Stimulated activated CD4-positive, alpha-beta T cell treated with anti-CD3 and anti-CD28 coated beads, TNF-alpha, amount 100 ng/mL, for 48 hours (primary cell): ENCODE measurements at places on chromosomes 1 and 21.

GRCh38 chr1:167454894-167455785, 63.2 kb downstream of the CD247 start:
- DNase-seq: peak; percentile 67

GRCh38 chr1:240194120-240194519, 102.4 kb downstream of the FMN2 start:
- DNase-seq: no peak

GRCh38 chr1:116128664-116129063, 17.5 kb downstream of the MAB21L3 start:
- peak; percentile 32 for DNase-seq

- no peak for DNase-seq
These were observed 998.6 kb upstream of the NCAM2 start for GRCh38 chr21:19999369-20000272.

DNA sequence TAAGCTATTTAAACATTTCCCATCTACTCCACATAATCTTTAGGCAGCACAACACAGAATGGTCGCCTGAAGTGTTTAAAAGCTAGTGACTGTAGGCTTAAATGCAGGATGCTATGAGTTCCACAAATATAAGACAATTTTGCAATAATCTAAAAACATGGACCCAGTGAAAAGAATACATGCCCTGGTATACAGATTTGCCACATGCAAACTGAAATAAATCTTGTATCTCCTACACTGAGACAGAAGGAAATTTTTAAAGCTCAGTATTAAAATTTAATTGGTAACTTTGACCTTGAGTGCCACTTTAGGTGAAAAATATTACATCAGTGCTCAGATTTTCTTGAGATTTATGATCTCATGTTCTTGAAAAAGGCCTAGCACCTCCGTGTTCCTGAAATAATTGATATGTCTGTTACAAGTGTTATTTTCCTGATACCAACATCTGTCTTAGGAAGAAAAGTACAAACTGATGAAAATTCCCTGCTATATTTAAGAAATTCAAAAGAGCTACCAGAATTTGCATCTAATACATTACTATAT, 285.5 kb downstream of the VAV3 start:
- no peak for DNase-seq

GRCh38 chr1:148353461-148354283, 129.4 kb downstream of the PPIAL4G start:
- no peak for DNase-seq

DNA sequence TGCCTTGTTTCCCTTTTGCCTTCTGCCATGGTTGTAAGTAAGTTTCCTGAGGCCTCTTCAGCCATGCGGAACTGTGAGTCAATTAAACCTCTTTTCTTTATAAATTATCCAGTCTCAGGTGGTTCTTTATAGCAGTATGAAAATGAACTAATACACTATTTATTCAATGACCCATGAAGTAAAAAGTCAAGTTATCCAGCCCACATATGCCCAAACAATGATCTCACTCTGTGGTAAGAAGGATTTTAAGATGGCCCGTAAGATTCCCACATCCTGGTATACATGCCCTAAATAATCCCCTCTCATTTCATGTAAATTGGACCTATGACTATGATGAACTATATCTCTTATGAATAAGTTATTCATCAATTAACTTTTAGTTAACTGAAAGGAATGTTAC, 1008.3 kb upstream of the B3GALT2 start:
- DNase-seq: no peak

DNA sequence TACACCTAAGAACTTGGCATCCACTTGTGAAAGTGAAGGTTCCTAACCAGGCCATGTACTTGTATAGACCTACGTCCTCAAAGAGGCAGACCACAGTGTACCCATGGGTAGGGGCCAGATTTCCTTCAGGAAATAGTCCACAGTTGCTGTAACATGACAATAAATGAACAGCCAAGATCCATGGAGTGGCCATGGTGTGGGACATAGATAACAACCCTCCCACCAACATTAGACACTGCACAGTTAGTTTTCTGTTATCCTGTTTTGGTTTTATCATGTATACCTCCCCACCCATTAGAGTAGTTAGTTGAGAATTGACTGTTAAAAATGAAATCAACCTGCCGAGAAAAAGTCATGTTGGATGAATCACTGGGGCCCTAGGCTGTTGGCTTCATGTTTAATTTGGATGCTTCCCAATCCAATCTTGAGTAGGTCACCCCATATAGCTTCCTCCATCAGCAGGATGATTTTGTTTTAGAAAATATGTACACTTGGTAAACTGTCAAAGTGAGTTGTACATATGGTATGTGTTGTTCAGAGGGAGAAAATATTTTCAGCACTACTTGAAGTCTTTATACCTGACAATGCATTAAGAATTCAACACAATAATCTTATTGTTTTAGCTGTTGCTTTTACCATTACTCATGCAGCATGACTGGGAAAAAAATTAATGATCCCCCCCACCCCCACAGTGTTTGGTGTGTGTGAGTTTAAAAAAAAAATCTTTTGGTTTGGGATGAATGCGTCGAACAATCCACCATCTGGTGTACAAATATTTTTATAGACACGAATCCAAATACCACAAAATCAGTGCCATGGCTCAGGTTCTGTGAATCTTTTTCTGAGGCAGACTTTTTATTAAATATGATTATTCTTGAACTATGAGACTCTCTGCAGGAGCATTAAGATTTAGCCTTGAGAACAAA, 88.3 kb upstream of the ARHGAP29 start:
- no peak for DNase-seq

DNA sequence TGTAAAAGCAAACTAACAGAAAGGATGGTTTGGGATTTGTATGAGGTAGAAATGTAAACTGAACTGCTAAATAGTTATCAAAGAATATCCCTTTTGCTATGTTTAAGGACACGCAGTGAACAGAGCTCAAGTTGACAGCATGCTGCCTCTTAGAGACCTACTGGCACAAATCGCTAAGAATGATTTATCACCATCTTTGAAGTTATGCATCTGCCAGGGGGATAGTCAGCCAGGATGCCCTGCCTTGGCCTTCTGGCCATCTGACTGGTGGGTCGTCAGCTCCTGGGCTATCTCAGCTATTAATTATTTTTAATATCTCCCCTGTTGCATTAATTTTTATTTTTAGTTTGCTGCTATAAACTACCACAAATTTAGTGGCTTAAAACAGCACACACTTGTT, 334.8 kb upstream of the KAZN start:
- no peak for DNase-seq

DNA sequence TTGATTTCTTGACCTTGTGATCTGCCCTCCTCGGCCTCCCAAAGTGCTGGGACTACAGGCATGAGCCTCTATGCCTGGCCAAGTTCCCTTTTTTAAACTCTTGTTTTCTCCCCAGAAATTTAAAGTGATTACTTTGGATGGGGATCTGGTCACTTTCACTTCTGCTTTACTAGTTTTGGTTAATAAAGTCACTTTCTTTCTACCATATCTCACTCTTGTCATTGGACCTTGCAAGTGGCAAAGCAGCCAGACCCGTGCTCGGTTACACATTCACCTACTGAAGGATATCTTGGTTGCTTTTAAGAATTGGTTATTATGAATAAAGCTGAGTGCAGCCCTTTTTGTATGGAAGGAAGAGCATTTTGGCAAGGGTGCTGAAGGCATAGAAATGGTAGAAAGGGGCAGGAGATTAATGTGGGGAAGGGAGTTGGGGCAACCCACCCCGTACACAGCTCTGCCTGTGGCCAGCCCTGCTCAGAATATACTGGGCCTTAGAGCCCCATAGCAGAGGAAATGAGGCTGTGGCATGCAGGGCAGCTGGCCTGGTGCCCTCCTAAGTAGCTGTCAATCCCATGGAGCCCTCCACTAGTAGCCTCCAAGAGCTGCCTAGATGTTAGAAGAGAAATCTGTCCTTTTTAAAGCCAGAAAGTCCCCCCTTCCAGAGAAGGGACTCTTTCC, 40.7 kb downstream of the CD2 start:
- DNase-seq: no peak

- no peak for DNase-seq
These were observed 64.9 kb upstream of the DMRTB1 start for GRCh38 chr1:53394306-53394705.

DNA sequence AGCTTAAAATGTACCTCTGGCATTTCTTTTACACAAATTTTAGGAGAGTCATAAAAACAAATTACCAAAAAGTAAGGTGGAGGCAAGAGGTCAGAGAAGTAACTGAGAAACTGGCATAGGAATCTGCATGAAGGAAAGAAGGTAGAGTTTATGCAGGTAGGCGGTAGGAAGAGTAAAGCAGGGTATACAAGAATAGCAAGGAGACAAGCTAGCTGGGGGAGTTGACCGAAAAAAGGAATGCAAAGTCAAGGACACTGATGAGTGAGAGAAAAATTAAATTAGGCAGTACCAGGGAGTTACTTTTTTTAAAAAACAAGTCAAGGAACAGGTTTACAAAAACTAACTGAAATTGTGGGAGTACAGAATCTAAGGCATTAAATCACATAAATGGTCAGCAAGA, 56.0 kb downstream of the FOXJ3 start:
- DNase-seq: no peak

DNA sequence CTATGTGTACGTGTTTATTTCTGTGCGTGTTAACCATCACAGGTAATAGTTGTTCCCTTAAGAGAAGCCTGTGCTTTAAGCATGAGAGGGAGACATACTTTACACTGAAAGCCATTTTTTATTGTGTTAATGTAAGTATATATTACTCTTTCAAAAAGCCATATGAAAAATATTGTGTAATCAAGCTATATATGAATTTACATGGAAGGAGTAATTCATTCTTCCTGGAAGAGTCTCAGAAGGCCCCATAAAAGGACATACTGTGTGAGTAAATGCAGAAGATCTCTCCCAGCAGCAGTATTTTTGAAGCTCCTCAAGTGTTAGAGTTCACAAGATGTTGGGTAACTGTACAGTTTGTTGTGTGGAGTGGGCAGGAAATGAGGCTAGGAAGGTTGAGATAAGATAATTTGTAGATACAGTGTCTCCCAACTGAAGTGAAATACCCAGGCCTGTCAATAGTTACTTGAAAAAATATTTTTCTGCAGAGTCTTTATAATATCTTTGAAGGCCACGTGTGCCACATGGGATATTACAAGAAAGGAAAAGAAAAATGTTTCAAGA, 138.3 kb downstream of the PTGER3 start:
- DNase-seq: no peak

DNA sequence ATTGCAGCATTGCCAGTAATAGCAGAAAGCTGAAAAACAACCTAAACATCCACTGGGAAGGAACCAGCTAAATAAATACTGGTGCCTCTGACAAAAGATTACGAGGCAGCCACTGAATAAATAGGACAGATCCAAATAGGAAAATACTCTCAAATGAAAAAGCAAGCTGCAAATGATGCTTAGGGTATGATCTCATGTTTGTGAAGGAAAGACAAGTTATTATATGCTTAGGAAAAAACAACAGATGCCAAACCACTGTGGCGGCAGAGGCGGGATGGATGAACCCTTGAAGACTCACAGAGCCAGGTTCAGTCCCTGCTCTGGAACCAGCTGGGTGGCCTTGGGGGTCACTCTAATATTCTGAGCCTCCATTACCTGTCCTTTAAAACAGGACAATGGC, 41.6 kb downstream of the MATN1 start:
- DNase-seq: no peak

DNA sequence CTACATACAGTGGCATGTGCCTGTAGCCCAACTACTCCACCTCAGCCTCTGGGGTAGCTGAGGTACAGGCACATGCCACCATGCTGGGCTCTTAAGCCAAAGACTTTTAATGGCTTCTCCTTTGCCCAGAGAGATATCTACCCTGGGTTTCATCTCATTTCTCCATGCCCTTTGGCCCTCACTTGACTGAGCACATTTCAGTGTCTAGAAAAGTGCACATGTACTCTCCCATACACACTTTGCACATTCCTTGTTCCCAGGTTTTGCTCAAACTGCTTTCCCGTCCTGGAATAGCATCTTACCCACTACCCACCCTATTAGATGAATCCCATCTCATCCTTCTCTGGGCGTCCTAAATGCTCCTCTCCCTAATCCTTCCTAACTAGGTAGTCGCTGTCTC, 10.2 kb upstream of the RXRG start:
- no peak for DNase-seq

DNA sequence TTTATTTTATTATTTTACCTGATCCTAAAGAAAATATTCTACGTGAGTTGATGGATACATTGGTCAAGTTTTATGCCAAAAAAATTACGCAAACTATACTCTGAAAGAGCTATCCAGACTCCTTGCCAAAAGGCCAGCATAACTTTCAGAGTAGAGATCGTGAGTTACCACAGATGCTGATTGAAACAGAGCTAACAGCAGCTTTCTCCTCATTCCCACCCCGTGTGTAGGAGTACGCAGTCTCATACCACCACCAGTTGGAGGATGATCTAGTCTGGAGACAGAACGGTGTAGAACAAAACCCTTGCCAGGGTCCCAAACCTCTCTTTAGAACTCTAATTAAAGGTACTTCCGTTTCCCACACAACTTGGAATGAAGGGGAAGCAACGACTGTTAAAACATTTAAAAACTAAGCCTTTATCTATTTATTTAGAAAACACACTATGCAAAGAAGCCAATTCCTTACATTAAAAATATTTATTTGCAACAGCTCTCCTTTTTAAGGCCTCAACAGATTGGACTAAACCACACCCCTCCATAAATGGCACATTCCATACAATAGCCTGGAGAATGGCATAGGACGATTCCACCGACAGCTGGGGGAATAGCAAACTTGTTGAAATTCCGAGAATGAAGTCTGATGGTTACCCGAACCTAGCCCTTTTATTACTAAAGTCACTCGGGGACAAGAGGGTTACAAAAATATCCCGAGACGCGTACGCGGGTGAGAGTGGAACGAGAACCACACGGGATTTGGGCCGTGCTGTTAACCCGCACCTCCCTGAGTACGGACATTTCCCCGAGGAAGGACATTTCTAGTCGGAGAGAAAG, 1.4 kb downstream of the NUCKS1 start:
- peak; percentile 15 for DNase-seq

DNA sequence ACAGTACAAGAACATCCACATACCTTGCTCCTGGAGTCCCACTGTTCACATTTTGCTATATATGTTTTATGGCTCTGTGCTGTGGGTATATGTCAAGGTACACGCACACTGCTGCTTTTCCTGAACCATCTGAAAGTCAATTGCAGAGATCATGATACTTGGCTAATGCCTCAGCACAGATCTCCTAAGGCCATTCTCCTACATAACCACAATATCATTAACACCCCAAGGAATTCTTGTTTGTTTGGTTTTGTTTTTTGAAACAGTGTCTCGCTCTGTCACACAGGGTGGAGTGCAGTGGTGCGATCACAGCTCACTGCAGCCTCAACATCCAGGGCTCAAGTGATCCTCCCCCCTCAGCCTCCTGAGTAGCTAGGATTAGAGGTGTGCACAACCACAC, 16.0 kb downstream of the CTNNBIP1 start:
- no peak for DNase-seq

- no peak for DNase-seq
These were observed 18.3 kb upstream of the PLEKHA6 start for GRCh38 chr1:204377800-204378668.

GRCh38 chr1:243267914-243268653, 12.2 kb downstream of the SDCCAG8 start:
- no peak for DNase-seq
